Dermis microvascular lymphatic vessel endothelial cell (primary cell): ENCODE measurements at places on chromosomes 3 and 15. TPM values are rescaled to one million over a fixed set of nuclear protein-coding genes. Genes with fewer than 3 reads are reported as not detected.

DNA sequence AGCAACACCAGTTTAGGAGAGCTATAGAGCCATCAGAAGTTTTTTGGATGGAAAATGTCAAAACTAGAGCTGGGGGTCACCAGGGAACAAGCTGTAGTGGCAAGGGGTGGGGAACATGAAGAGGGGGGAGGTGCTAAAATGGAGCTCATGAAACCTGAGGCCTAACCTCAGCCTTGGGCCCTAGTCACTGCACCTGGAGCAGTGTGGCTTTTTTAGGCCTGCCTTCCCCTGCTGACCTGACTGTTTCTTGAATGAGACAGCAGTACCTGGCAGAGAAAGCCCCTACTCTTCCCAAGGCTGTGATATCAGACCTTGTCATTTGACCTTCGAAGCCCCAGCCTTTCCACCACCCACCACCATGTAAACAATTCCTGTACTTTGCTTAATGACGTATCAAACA lies 383.5 kb downstream of the EPHB1 start:
- no peak for DNase-seq

Gene REC114
- total RNA-seq = not detected in 2 replicates

Gene CHRD
- total RNA-seq = 0.63 and 0.77 TPM in 2 replicates

- DNase-seq = no peak
Observed at GRCh38 chr15:64851503-64851840, 9.8 kb downstream of the PLEKHO2 start.

GRCh38 chr3:6714962-6715361 lies 146.0 kb upstream of the GRM7 start:
- no peak for DNase-seq

DNA sequence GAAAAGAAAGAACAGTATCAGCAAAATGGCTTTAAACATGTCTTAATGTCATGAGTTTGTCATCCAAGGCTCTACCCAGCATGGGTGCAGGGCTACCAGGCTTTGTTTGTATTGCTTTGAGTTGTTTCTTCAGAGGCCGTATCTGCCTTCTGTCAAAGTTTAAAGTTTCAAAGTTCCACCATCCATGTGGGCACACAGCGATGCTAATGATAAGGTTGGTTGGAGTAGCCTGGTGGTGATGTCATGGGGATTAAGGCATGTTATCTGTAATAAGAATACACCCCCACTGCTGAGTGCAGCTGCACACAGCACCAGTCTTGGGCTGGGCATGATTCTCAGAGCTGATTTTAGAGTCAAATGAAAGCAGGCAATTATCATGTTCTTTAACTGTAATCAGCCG lies 72.0 kb upstream of the LRTM1 start:
- DNase-seq = no peak

DNA sequence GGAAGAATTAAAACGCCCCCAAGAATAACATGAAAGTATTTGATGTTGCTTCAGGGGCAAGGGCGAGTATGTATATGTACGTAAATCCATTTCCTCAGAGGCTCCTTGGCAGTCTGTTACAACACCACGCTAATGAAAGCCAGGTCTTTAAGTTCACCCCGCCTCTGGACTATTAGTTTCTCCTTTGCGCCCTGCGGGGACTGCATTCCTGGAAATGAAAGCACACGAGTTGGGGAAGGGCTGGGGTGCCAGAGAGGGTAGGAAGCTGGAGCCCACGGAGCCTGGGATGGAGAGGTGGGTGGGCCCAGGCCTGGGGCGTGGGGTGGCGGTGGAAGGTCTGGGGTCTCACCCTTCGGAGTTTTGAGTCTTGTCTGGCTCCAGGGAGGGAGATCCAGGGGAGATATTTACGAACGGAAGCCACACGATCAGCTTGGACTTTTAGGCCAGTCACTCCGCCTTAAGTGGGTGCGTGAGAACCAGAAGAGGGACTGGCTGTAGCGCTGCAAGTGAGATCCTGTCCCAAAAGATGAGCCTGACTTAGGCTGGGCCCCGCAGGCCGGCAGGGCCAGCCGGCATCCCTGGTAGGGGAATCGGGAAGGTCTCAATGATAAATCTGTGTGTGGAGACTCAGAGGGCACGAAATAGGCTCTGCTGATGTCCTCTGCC lies 1.6 kb upstream of the PLCL2 start:
- DNase-seq = no peak

Gene MEX3B
- total RNA-seq = 4.1 and 6.6 TPM in 2 replicates

Gene FOXL2NB
- total RNA-seq = under 0.01 TPM in 1 of 2 replicates, not detected in the other

DNA sequence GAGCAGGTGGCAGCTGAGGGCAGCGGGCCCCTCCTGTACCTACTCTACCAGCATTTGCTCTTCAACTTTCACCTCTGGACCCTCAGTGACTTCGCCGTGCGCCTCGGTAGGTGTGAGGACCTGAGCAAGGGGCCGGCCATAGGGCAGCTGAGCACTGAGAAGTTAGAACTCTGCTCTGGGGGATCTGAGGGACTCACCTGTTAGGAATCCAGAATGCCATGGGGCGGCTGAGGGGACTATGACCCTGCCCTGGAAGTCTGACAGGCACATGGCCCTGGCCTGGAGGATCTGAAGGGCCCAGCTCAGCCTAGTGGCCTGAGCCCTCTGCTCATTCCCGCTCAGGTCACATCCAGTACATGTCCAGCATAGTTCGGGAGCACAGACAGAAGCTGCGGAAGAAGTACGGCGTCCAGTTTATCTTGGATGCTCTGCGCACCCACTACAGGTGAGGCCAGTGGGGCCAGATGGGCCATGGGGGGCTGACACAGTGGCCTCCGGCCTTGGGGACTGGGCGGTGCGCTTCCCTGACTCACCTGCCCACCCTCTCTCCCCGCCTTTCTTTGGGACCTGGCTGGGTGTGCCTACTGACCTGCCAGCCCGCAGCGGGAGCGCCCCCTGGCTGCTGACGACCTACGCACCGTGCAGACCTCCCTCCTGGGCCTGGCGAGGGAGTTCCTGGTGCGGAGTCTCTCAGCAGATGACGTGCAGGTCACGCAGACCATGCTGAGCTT lies 18.8 kb downstream of the NBEAL2 start:
- DNase-seq = peak; percentile 42

DNA sequence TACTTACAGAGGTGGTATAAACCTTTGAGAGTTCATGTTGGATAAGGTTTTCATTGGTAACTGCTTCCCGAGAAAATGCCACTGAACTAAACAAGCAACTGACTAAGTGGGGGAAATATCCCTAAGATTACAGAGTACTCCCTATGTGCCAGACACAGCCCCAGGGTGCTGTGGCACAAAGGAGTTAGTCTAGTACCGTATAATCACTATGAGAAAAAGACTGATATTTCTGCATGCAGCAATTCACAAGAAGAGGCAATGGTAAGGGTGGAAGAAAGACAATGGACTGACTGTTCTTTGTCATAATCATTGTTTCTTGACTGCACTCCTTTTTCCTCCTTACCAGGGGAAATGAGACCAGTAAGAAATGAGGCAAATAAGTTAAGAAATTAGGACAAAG lies 20.0 kb upstream of the SLC25A26 start:
- no peak for DNase-seq

GRCh38 chr3:39208463-39209055 lies 16.2 kb upstream of the XIRP1 start:
- DNase-seq = peak; percentile 71

DNA sequence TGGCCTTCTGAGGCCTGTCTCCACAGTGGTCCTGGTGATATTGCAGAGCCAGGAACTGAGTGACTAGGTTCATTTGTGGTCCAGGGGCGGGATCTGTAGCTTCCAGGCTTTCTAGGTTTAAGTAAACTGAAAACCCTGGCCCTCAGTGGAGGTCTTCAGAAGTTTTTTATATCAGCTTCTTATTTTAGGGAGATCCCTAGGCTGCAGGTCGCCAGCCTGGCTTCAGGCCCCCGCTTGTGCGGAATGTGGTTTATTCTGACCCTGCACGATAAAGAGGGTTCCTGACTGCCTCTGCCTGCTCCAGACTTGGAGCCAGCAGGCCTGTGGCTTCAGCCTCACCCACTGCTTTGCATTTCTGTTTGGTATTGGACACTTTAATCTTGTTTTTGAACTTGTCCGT lies 133.9 kb upstream of the PLXNA1 start:
- no peak for DNase-seq

DNA sequence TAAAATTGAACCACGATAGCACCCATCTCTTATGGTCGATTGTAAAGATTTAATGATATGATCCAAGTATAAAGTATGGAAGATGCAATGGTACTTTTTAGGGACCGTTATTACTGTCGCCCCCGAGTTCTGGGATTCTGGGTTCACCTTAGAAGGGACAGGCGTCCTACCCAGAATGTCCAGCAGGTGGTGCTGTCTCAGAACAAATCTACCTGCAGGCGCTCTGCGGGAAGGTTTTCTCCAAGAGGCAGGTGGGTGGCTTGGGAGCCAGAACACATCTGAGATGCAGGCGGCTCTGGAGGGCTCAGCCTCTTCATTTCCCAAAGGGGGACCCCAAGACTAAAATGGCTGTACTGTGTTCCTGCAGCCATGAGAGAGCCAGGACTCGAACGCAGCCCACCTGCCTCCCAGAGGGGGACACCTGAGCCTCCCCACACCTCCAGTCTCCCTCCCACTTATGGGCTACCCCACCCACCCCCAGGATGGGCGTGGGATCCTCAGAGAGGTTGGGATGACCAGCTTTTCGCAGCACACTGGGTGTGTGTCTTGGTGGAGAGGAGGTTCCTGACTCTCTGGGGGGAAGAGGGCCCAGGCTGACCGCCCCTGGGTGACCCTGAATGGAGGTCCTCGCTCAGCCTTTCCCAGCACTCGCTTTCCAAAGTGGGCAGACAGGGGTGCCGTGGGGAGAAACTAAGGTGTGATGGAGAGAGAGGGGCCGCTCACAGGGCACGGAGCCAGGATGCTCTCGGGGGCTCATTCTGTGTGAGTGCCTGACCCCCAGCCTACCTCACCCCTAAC lies 28.1 kb upstream of the CORO2B start:
- peak; percentile 29 for DNase-seq

Gene AGBL1
- not detected in 2 replicates for total RNA-seq

Gene ZWILCH
- 9.1 and 13.4 TPM in 2 replicates for total RNA-seq

DNA sequence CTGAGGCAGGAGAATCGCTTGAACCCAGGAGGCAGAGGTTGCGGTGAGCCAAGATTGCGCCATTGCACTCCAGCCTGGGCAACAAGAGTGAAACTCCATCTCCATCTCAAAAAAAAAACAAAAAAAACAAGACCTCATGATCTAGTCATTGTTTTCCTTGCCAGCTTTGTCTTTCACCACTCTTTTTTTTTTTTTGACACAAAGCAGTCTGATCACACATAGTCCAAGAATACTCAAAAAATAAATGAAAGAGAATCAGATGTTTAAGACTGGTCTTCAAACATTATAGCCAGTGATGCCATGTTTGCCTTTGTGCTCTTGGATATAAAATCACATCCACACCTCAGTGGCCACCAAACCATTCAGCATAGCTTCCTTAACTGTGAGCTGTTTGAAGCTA lies 5.8 kb upstream of the ADAM10 start:
- peak; percentile 25 for DNase-seq

GRCh38 chr3:48709051-48709461 lies 8.0 kb downstream of the IP6K2 start:
- no peak for DNase-seq

DNA sequence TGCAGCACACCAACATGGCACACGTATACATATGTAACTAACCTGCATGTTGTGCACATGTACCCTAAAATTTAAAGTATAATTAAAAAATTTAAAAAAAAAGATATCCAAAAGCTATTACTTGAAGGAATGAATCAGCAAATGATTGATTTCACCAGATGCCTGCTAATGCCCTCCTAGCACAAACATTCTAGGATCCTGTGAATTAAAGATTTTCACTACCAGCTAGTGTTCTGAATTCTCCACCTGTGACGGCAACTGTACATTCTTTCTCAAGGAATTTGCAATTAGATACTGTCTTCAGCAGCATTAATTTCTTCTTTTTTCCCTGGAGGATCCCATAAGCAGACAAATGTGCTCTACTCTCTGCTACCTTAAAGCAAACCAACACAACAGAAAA lies 694.9 kb downstream of the NTRK3 start:
- DNase-seq = no peak

Gene DLL4
- total RNA-seq = 76.5 and 79.2 TPM in 2 replicates

Gene TMF1
- total RNA-seq = 20.9 and 22.3 TPM in 2 replicates

Gene LHFPL4
- total RNA-seq = under 0.01 TPM in 2 replicates

Gene TMEM115
- 27.0 and 43.9 TPM in 2 replicates for total RNA-seq

DNA sequence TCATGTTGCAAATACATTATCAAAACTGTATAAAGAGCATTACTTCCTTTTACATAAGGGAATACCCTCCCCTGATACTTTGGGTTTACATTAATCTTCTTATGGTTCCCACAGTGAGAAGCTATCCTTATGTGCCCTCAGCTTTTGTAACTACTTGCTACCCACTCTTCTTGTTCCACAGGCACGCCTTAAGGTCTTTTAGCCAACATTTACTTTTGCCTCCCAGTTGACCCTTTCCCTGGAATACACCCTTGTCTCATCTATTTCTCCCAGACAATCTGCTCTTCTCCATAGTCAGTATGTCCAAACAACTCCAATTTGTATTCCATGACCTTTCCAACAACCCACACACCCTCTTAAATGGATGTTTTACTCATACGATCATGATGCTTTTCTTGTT lies 116.8 kb upstream of the COL8A1 start:
- no peak for DNase-seq

DNA sequence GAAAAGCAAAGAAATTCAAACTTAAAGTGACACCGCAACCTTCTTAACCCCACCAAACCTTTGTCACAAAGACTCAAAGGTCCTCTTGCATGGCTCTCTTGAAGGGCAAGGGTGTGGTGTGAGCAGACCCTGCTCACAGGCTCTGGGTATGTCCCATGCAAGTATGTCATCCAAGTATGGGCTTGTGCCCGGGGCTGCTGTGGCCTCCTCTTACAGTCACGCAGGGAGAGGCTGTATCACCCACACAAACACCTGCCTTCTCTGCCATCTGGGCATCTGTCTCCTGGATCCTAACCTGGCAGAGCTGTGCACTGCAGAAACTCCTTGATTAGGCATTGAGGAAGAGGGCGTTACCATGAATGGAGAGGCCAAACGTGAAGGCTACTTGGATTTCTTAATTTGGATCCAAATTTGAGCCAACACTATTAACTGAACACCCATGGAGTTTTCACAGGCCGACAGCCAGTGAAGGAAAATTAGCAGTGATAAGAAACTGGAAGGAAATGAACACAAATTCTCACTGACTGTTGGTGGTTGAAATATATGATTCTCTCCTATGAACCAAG lies 146.6 kb downstream of the DUT start:
- DNase-seq = no peak

DNA sequence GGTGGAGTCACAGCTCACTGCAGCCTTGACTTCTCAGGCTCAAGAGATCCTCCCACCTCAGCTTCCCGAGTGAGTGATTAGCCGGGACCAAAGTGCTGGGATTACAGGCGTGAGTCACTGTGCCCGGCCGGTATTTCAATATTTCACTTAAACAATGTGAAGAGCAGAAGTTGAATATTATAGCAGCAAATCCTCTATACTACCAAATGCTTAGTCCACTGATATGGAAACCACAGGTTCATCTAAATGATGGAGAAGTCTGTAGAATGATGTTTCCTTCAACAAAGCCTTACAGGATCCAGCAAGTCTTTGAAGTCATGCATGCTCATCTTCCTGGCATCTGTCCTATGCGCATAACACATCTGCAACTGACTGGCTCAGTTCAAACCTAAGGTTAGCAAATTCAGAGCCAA lies 20.3 kb upstream of the UACA start:
- peak; percentile 47 for DNase-seq
